ENCODE measurements at places on chromosomes 6 and 20. TPM values are rescaled to one million over a fixed set of nuclear protein-coding genes. Genes with fewer than 3 reads are reported as not detected.

KIAA0408 gene
- 1.1 TPM for total RNA-seq

DNA sequence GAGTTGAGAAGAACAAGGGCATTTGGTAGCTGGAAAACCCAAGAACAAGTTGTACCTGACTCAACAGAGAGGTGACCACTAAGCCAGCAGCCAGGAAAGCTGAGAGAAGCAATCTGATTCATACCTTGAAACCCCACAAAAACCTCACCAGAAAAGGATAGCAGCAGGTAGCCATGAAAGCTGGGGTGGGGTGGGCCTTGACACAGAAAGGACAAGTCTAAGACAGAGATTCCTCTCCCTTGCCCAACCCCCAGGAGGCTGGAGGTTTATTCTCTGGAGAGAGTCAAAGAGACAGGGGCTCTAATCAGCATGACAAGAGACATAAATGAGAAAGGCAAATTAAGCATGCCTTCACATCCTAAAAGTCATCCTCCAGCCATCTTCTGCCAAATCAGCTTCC, 151.7 kb upstream of the DST start:
- DNase-seq = no peak

- no peak for DNase-seq
Observed at GRCh38 chr6:107079429-107079828, 35.9 kb downstream of the BEND3 start.

RHAG gene
- 0.55 TPM for total RNA-seq

TSBP1 gene
- total RNA-seq = not detected

- no peak for DNase-seq
Observed at GRCh38 chr6:145312481-145312880, 422.8 kb downstream of the EPM2A start.

IL20RA gene
- total RNA-seq = 2.3 TPM

DNA sequence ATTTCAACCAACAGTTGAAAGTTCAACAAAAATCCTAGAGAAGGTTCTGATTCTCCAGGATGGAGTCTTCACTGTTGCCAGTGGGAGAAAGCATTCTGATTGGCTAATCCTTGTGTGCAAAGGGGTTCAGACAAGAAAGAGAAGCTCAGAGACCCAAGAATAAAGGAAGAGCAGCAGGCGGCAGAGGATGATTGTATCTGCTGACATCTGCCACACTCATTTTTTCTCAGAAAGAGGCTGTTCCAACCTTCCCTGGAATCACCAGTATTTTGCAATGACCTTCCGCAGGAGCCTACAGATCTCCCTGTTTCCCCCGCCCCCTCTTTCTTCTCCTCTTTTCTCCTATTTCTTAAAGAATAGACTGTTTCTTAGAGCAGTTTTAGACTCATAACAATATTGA, 376.7 kb downstream of the CDH26 start:
- DNase-seq = no peak

L3MBTL1 gene
- total RNA-seq = 4.8 TPM

GRCh38 chr20:48990467-48990866, 55.6 kb upstream of the CSE1L start:
- DNase-seq = no peak

DNA sequence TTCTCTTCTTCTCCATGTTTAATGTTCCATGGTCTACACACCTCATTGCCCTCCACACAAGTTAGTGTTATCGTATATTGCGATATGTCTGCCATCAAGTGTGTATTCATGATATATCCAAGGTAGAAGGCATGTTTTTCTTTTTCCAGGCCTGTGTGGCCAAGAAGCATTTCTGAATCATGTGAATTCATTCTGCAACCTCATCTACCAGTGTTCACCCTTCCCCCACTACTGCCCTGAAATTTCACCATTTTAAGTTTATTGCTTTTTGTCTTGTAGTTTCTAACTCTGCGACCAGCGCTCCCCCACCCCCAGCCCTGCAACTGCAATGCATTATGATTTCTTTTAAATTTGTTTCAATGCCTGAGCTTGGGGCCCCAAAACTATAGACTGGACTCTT, 618.0 kb upstream of the FLRT3 start:
- no peak for DNase-seq

PI16 gene
- 17.4 TPM for total RNA-seq

PRR18 gene
- total RNA-seq = not detected

- peak; percentile 2 for DNase-seq
Observed at GRCh38 chr6:36727505-36728021, 29.9 kb downstream of the RAB44 start.

MAK gene
- total RNA-seq = 0.07 TPM

BPIFB2 gene
- not detected for total RNA-seq

GRCh38 chr6:30711758-30712380, 5.2 kb downstream of the MDC1 start:
- DNase-seq = no peak

DNA sequence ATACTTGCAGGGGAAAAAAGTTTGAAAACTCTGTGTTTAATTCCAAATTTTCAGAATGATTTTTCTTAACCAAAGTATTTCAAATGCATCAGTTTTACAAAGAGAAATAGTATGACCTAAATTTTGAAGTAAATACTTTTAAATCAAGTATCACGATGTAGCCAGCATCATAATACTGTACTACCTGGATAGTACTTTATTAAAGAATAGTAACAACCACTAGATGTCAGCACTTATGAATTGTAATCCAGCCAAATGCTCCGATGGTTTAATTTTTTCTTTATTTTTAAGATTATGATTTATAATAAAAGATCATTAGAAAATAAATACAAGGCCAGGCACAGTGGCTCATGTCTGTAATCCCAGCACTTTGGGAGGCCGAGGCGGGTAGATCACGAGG, 37.2 kb upstream of the HACE1 start:
- DNase-seq = no peak

POPDC3 gene
- 31.1 TPM for total RNA-seq

- DNase-seq = no peak
Observed at GRCh38 chr6:148375401-148375800, 32.8 kb downstream of the SASH1 start.

GRCh38 chr6:28446818-28447511, 3.7 kb upstream of the ZSCAN23 start:
- no peak for DNase-seq

ZKSCAN4 gene
- 2.7 TPM for total RNA-seq

SEL1L2 gene
- total RNA-seq = 3.8 TPM

DCDC2 gene
- not detected for total RNA-seq

DNA sequence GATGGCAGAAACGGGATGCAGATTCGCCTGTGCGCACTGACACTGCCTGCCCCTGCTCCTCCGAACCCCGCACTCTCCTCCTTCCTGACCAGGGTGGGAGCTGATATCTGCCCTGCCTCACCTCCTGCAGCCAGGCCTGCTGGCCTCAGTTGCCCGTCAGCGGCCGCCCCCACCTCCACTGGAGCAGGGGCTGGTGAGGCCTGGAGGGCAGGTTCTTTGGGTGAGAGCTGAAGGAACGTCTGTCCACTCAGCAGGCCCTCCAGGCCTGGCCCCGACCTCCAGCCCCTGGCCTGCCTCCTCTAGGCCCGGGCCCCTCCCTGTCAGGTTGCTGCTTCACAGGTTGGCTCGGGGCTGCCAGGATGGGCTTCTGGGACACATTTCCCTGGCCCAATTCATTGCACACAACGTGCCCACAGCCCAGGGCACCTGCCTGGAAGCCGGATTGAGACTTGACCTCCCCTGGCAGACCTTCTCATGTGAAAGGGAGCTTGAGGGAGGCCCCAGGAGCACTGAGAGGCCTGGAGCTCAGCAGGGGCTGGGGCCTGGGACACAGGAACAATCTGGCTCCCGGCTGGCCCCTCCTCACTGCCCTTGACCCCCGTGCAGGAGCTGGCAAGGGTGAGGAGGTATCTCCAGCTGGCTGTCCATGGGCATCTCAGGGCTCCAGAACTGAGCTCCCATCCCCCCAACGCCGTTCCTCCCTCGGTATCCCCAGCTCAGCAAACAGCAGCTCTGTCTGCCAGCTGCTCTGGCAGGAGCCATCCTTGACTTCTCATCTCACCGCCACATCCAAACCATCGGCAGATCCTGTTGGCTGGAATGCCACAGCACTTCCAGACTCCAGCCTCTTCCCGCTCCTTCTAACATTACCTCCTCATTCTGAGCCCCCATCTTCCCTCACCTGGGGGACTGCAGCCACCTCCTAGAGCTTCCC, 39.5 kb downstream of the SPDEF start:
- no peak for DNase-seq

- no peak for DNase-seq
Observed at GRCh38 chr6:167532410-167533288, 207.8 kb downstream of the TTLL2 start.

DNA sequence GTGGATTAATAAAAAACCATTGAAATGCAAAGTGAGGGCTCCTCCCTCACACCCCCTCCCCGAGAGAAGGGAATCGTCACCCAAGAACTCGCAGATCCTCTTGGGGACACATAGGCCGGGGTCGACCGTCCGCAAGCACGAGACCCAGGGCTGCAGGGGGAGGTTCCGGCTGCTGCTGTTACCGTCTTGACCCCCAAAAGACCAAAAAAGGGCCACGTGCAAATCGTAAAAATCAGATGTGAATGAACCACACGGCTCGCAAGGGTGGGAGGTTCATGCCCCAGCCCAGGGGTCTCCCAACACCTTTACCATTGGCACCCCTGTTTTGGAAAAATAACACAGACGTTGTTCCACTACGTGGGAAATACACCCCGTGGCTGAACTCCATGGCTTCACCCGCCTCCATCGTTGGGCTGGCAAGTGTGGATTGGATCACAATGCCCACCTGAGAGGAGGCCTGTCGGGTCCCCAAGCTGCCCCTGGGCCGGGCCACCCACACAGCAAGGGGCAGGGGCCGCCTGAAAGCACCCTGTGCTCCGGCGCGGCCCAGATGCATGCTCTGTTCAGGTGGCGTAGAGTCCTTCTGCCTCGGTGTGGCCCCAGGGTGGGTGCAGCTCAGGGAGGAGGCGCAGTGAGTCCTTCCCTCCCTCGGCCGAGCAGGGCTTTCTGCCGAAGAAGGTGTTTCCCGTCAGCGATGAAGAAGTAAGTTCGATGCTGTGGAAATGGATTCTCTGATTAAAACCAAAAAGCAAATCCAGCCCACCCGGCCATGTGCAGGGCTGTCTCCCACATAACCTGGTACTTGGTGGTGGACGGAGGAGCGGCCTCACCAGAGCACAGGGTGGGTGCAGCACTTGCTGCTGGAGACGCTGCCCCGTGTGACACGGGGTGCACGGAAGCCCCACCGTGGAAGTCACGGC, 85.0 kb downstream of the YTHDF1 start:
- DNase-seq = no peak

C20orf144 gene
- not detected for total RNA-seq

SCUBE3 gene
- total RNA-seq = 9.2 TPM

GRCh38 chr20:25079171-25079570, 2.8 kb downstream of the VSX1 start:
- DNase-seq = no peak

SRC gene
- 3.8 TPM for total RNA-seq

SLC17A1 gene
- not detected for total RNA-seq

ADGRF1 gene
- not detected for total RNA-seq

DNA sequence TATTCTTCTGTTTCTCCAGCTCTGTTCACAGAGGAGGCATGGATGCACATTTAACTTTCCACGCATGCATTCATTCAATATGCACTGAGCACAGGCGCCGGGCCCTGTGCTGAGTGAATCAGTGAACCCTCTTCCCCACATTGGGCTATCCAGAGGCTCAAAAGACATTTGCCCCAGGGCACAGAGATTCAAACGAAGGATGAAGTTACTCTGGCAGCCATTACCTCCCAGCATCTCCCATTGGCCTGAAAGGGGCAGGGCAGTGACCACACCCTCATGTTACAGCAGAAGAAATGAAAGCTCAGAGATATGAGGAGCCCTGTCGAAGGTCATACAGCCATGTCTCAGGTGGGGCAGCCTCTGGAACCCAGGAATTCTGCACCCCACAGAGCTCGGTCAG, 26.7 kb upstream of the NOL4L start:
- no peak for DNase-seq

DNA sequence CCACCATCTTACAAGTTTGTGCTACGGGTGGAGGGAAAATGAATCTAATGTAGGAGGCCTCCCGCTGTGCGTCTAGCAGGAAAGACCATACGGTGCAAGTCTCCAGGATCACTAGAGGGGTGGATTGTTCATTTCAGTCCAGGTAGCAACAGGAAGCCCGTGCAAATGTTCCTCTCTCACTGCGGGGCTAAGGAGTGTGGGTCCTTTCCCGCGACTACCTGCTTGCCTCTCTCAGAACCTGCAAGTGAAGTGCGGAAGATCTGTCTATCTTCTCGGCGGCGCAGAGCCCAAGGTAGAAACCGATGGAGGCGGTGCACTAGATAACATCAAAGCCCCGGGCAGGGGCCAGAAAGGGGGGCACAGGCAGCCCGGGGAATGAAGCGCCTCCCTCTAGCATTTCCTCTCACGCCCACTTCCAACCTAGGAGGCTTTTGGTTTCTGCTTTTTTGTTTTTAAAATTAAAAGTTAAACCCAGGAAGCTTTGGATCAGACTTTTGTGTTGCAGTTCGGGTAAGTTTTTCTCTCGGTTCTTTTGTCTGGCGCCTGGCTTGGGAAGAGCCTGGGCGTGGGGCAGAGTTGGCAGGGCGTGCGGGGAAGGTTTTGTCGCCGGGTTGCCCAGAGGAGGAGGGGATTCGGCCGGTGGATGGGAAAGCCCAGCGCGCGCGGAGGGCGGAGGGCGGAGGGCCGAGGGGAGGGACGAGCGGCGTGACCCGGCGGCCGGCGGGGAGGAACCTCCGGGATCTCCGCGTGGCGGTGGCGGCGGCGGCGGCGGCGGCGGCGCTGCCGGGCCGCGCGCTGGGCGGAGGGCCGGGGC, 3.5 kb upstream of the HIVEP1 start:
- DNase-seq = peak; percentile 89

DNA sequence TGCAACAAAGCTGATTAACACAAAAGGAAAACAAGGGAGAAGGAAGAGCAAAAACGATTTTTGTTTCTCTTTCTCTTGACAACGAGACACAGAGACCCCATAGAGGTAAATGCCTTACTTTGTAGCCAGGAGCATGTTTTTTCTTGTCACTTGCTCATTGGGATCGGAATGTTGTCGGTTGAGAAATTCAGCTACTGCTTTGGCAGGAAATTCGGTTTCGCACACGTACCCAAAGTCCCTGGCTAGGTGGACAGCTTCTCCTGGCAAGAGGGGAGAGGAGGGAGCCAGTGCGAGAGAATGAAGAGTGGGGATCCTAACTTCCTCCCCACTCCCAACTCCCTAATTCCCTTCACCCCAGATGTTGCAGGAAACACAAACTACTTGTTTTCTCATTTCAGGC, 14.5 kb downstream of the TFAP2A start:
- DNase-seq = no peak

GRCh38 chr6:45253453-45253852, 74.7 kb upstream of the RUNX2 start:
- DNase-seq = no peak

DNA sequence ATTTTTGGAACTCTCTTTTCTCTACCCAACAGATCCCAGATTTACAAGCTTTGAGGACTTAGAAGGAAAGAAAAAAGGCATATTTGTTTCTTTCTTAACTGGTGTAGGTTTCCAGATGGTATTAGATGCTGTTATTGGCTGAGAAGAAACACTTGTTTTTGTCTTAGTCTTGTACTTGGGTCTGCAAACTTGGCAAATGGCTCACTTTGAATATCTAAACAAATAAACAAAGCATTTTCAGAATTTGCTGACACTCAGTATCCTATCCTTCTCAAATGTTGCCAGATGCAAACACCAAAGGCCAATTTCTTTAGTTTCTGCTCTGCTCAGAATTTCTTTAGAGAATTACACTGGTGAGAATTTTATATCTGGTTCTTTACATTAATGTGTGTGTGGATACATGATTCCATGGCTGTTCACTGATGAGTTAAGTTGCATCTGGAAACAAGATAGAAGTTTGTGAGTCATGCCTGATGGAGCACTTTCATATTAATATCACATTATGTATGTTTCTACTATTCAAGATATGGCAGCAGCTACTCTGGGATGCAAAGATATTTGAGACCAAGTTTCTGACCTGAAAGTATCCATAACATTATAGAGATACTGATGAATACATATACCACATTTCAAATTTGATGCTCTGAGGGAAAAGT, 43.7 kb upstream of the CEP162 start:
- DNase-seq = no peak

Data from heart right ventricle (tissue), 16 donors.